Fibroblast of the conjunctiva (primary cell): ENCODE measurements at places on chromosomes 4 and X.

- no peak for DNase-seq
Measured at GRCh38 chr4:76257824-76258223, 6.3 kb downstream of the FAM47E start.

GRCh38 chr4:10024303-10024702 lies 3.0 kb upstream of the SLC2A9 start:
- no peak for DNase-seq

- no peak for DNase-seq
Measured at GRCh38 chr4:184150102-184150839, 67.4 kb downstream of the ENPP6 start.

- no peak for DNase-seq
Measured at GRCh38 chr4:146439437-146439836, 82.3 kb downstream of the SLC10A7 start.

DNA sequence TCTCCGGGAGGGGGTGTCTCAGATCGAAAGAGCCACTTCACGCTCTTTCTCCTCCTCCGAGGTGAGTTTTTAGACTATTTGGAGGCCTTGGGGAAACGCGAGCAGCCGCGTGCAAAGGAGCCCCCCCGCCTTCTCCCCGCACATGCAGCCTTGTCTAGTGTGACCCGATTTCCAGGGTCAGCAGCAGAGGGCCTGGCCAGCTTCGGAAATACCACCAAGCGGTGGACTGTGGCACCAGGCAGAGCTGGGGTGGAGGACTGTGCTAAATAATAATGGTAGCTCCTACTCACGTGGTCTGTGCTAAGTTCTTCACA lies 79.3 kb upstream of the BCOR start:
- no peak for DNase-seq

DNA sequence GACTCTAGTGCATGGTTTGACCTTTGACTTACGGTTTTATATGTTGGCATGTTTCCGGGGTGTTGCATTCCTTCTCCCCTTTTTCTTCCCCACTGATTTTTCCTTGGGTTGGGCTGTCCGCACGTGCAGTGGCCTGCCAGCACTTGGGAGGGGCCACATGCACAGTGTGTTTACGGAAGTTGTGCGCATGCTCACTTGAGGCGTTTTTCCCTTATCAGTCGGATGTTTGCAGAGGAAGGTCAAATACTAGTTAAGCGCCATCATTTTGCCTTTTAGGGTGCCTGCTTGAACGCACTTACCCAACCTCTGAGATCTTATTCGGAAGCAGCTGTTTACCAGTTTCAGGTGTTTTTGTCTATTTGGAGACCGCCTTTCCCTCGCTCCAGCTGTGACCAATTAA lies 653.9 kb upstream of the AADAT start:
- DNase-seq: no peak

DNA sequence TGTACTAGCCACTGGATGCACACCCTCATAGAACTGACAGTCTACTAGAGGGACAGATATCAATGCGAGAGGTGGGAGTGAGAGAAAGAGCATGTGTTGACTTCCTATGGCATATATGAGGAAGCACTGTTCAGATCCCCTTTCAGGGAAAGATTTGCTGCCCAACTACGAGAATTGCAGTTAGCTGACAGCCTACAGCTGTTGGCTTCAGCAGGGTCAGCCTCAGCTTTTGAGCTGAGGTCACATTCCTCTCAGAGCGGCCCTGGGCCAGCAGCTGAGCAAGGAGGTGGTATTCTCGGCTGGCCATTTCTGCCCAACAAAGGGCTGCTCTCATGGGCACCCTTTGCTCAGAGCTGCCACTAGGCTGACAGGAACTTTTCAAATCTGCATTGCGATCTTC lies 580.2 kb downstream of the MID1IP1 start:
- DNase-seq: no peak

DNA sequence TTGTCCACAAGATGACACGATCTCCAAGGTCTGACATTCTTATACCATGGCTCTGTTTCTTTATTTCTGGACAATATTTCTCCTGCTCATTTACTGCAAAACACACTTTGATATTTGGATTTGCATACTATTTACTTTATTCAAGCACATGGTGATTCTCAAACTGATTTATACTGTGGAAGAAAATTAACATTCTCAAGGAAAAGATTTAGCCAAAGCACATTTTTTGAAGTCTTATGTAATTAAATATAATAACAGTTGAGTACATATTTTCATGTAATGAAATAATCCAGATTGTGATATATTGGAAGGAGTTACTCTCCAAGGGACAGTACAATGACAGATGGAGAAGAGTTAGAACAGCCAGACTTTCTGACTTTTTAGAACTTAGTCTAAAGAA lies 155.8 kb upstream of the CT83 start:
- DNase-seq: no peak

DNA sequence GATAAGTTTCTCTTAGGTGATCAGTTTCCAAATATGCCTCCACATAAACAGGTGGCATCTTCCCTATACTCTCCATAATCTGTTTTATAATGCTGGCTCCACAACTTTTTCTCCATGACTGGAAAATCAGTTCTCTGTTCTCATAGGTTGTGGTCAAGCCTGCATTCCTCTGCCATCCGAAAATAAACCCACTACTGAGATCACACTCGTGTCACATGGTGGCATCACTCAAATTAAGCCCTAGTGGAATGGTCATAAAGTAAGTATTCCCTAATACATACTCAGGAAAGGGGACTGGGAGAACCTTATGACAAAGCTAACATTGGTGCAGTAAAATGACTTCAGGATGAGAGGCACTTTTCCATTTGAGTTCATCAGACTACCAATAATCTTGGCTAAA lies 37.6 kb downstream of the MAGED4B start:
- DNase-seq: no peak

- DNase-seq: no peak
Measured at GRCh38 chr4:74033739-74034138, 4.8 kb downstream of the CXCL3 start.

GRCh38 chrX:100379388-100379986 lies 30.6 kb downstream of the PCDH19 start:
- DNase-seq: no peak

DNA sequence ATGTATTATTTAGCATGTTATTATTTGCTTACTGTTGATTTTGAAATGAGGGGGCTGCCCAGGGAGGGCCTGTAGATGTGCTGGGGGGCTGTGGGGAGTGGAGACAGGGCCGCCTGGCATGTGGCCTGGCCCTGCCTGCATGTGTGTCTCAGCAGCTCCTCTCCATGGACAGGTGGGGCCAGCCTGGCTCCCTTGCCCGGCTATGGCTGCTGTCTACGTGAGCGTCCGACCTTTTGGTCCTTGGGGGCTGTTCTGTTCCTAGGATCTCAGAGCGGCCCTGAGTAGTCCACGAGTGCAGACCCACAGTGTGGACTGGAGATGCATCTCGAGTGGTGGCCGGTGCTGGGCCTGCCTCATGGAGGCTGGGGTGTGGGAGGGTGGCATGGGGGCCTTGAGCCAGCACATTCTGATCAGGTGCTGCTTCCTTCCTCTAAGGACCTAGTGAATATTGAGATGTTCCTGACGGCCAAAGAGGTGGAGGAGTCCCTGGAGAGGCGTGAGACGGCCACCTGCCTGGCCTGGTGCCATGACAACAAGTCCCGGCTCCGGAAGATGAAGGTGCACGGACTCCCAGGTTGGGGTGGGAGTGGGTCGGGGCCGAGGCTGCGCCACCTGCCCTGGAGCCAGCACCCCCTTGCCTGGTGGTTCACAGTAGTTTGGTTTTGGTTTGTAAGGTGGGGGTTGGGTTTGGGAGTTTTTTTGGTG lies 24.9 kb upstream of the UVSSA start:
- DNase-seq: no peak

- DNase-seq: no peak
Measured at GRCh38 chr4:41189076-41189475, 25.3 kb downstream of the APBB2 start.

GRCh38 chr4:36274158-36274557 lies 7.3 kb upstream of the DTHD1 start:
- DNase-seq: no peak

GRCh38 chr4:128471576-128471975 lies 184.0 kb upstream of the PGRMC2 start:
- DNase-seq: no peak

DNA sequence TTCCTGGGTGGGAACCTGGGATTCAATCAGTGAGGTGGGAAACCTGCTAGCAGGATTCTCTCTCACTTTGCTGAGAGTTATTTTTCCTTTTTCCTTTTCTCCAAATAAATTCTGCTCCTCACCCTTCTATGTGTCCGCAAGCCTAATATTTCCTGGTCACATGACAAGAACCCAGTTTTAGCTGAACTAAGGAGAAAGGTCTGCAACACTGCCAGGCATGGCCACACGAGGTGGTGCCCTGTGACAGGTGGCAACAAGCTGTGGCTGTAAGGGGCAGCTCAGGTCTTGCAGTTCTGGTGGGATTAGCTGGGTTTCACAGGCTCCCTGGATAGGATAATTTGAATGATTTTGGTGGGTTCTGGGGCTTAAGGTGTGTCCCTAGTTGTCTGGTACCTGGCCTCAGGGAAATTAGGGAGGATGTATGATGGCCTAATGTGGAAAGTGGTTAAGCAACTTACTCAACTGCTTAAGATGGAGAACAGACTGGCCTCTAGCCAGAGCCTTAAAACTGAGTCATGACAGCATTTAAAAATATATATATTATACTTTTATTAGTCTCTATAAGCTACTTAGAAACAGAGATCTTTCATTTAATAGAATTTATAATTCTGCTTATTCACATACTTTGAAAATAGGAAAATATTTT lies 215.0 kb downstream of the IL15 start:
- DNase-seq: no peak

GRCh38 chr4:106618956-106619355 lies 250.4 kb upstream of the GIMD1 start:
- DNase-seq: no peak

GRCh38 chr4:100510551-100510950 lies 7.3 kb downstream of the EMCN start:
- DNase-seq: no peak

DNA sequence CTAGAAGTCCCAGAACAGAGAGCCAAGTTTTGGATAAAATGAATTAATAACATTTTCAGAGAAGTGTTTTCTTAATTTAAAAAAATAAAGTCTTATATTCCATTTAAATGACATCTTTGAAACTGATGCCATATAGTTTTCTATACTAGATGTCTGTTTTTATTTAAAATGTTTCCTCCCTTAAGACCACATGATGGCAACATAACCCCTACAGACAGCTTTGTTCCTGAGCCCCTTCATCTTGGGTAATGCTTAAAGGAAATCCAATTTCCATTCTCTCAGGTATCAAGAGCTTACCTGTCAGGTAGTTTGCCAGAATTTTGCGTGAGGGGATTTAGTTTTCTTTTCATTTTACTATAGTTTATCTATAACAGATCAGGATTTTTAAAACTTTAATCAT lies 181.4 kb upstream of the UGT8 start:
- no peak for DNase-seq

DNA sequence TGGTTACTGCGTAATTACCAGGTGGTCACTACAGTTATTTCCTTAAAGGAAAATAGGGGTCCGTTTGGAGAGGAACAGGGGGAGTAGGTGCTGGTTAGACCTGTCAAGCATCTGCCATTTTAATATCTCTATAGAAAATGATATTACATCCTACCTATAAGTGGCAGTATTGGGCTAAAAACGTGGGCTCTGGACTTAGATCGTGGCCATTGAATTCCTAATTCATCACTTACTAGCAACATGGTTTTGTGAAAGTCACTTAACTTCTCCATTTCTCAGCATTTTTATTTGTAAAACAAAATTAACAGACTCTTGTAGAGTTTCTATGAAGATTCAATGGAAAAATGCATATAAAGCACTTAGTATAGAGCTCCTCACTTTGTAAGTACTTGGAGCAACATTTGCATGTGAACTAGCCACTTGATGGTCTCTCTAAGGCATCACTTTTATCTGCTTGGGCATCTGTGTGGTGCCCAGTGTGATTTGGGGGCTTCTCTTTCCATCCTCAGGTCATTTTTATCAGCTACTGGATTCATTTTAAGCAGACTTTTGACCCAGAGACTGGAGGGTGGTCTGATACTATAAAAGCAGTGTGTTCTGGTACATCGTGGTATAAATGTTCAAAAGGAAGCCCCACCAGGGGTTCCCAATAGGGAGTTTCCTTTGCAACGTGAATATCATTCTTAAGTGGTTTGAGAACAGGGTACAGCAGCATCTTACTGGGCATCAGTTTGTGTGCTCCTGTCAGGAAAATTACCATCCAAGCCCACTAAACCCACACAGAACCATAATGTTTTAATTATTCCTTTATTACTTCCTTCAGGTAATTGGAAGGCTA lies 42.7 kb upstream of the RASSF6 start:
- peak; percentile 70 for DNase-seq

DNA sequence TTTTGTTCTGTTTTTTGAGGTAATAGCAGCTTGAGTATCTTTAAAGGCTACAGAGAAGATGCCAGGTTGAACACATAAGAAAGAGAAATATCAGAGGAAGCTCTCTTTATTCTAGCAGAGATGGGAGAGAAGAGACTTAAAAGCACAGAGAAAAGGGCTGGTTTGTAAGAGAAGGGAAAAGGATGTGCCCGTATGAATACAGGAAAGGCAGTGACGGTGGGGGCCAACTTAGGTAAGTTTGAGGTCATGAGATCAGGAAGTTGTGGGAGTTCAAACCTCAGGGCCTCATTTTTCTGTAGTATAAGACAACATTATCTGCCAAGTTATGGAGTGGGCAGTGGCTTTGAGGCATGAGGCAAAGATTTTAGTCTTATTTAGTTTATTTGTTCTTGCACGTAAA lies 121.3 kb upstream of the S100G start:
- DNase-seq: no peak
